Thyroid gland (tissue), 4 donors: ENCODE measurements at places on chromosomes 13 and 19. TPM values are rescaled to one million over a fixed set of nuclear protein-coding genes. Genes with fewer than 3 reads are reported as not detected.
A peak's percentile ranks its signal among the peaks of the same experiment; 100 is the strongest.

ONECUT3 gene
- total RNA-seq: not detected

DNA sequence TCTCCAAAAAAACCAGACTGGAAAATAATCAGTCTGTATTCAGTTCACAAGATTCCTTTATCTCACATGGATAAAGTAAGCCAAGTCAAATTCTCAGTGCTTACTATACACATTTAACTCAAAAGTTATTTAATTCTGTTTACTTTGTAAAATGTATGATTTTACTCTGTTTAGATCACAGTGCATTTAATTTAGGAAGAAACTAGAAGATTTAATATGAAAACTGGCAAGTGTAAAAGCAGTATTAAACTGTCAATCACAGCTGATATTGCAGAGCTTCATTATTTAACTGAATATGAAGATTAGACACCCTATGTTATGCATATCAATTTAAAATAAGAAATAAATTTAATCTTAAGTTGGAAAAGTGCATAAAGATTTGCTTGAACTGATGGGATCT is 78.0 kb downstream of the DACH1 start:
- H3K27me3 ChIP-seq: no peaks in the 10 kb centered on the region
- no peaks in the 10 kb centered on the region for H3K36me3 ChIP-seq
- no peak overlapping the region for H3K27ac ChIP-seq

GRCh38 chr13:63938851-63939250 is 2523.2 kb upstream of the PCDH20 start:
- no peaks in the 10 kb centered on the region for H3K36me3 ChIP-seq
- no peak overlapping the region for H3K4me3 ChIP-seq
- H3K4me1 ChIP-seq: peaks cover 11% of the 10 kb centered on the region
- H3K27ac ChIP-seq: no peak overlapping the region
- DNase-seq: no peak
- H3K27me3 ChIP-seq: no peaks in the 10 kb centered on the region

ZIC2 gene
- not detected for total RNA-seq

- DNase-seq: peak; percentile 85
- H3K4me3 ChIP-seq: no peak overlapping the region
- H3K36me3 ChIP-seq: no peaks in the 10 kb centered on the region
- H3K27me3 ChIP-seq: no peaks in the 10 kb centered on the region
- H3K27ac ChIP-seq: no peak overlapping the region
These were observed 31.6 kb downstream of the SYT3 start for GRCh38 chr19:50607874-50608785.

DNA sequence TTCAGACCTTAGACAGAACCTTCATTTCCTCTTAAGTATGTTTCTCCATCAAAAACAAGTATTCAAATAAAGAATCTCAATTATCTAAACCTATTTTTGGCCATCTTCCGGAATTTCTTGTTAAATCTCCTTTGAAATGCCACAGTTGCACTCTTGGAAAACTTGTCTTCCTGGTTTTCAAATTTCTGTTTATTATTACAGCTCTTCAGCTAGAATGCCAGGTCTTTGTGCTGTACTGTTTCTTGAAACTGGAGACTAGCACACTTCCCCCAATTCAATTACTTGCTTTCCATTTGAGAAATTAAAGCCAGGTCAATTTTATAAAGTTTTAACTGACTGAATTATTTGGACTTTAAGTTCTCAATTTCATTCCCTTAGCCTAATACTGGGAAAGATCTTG is 10.2 kb downstream of the KCNRG start:
- peak overlapping the region; percentile 37 for H3K27ac ChIP-seq
- H3K4me3 ChIP-seq: no peak overlapping the region
- DNase-seq: no peak
- no peaks in the 10 kb centered on the region for H3K27me3 ChIP-seq
- peaks cover 32% of the 10 kb centered on the region for H3K4me1 ChIP-seq

DNA sequence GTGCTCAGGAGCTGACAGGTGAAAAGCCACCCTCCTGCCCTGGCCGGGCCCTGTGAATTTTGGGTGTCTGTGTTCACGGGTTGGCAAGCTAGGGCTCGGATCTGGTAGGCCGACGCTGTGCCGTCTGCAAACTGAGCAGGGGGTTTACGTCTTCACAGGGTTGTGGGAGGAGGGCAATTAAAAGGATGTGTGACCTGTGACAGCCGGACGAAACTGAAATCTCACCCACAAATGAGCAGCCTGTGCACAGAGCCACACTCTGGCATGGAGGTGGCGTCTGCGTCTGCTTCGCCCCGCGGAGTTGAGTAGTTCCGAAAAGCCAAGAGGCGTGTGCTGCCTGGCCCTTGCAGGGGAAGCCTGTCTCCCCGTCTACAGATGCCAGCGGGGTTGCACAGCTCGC is 117.3 kb downstream of the KDM4B start:
- peaks cover 42% of the 10 kb centered on the region for H3K36me3 ChIP-seq
- peaks cover 7% of the 10 kb centered on the region for H3K4me1 ChIP-seq
- H3K27me3 ChIP-seq: no peaks in the 10 kb centered on the region
- no peak overlapping the region for H3K27ac ChIP-seq

DNA sequence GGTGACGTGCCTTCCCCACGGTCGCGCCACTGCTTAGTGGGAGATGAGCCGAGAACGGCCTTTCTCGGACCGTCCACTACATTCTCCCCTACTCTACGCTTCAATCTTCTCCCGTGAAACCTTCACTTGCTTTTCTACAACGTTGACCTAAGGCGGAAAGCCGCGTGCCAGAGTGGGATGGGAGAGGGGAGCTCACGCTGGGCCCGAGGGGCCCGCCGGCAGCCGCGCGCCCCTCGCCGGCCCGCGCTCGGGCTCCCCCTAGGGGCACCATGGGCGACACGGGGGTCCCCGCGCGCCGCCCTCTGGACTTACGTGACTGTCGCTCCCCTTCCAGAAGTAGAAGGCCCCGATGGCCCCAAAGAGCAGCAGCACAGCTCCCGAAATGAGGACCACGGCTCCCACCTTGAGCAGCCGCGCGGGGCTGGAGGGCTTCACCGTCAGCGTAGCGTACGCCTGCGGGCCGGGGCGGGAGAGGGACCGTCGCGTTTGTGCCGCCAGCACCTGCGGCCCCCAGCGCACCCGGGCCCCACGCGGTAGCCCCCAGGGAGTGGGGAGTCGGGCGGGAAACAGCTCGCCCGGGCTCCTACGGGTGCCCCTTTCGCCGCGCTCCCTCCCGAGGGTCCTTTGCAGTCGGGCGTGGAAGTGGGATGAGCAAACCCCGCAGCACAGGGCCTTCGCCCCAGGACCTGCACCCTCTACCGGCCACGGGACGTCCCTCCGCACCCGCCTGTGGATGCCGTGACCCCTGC is 727 bp downstream of the CNMD start:
- H3K4me3 ChIP-seq: peak overlapping the region; percentile 23
- peaks cover 22% of the 10 kb centered on the region for H3K4me1 ChIP-seq
- DNase-seq: peak; percentile 11
- H3K27ac ChIP-seq: no peak overlapping the region
- no peaks in the 10 kb centered on the region for H3K36me3 ChIP-seq
- H3K27me3 ChIP-seq: no peaks in the 10 kb centered on the region

KIRREL2 gene
- total RNA-seq: 0.20 TPM

DNA sequence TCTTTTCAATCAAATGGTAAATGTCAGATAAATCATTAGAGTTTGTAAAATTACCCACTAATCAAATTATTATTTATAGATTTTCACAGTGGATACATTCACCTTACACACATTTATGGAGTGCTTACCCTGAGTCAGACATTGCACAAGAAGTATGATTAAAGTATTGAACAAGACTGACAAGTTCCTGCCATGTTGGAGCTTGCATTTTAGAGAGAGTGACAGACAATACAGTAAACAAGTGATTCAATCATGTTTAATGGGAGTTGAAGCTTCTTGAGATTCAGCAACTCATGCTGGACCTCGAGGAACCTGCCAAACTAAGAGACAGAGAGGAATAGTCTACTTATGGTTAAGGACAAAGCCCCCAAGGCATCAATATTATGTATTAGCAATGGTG is 487.8 kb downstream of the PCDH17 start:
- no peak overlapping the region for H3K27ac ChIP-seq
- H3K4me3 ChIP-seq: no peak overlapping the region
- no peaks in the 10 kb centered on the region for H3K27me3 ChIP-seq
- no peak for DNase-seq

- H3K36me3 ChIP-seq: peaks cover 36% of the 10 kb centered on the region
- H3K4me3 ChIP-seq: no peak overlapping the region
- no peaks in the 10 kb centered on the region for H3K4me1 ChIP-seq
- H3K27ac ChIP-seq: no peak overlapping the region
These were observed 6.3 kb downstream of the PNKP start for GRCh38 chr19:49861107-49861506.

GRCh38 chr19:51086153-51086850 is 3.6 kb upstream of the KLK14 start:
- no peaks in the 10 kb centered on the region for H3K36me3 ChIP-seq
- H3K27me3 ChIP-seq: no peaks in the 10 kb centered on the region
- no peak overlapping the region for H3K27ac ChIP-seq
- no peak overlapping the region for H3K4me3 ChIP-seq
- no peaks in the 10 kb centered on the region for H3K4me1 ChIP-seq

DNA sequence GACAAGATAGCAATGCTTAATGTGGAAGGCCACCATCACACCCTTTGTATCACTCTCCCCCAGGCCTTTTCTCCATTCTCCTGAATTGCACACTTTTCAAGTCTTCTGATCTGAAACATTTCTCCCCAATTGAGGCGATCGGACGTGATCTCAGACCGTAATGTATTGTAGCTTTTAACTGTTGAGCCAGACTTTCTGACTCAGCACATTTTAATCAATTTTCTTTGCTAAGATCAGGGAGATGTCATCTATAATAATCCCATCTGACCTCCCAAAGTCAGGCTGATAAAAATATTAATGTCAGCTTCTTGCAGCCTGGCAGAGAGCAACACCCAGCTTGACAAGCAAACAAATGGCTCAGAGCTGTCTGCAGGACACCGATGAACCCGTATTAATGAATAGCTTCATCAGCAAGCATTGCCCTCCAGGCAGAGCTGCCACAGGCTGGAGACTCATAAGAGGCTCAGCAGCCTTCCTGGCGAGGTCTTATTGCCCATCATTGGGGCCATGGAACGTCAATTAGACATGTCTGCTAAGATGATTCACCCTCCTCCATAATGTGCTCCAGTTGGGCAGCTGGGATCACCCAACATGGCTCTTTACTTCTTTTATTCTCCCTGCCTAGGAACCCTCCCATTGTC is 60.2 kb upstream of the UQCRFS1 start:
- no peaks in the 10 kb centered on the region for H3K27me3 ChIP-seq

GRCh38 chr13:71399631-71400215 is 467.3 kb downstream of the DACH1 start:
- no peak overlapping the region for H3K27ac ChIP-seq
- H3K27me3 ChIP-seq: no peaks in the 10 kb centered on the region
- DNase-seq: no peak
- H3K4me1 ChIP-seq: no peaks in the 10 kb centered on the region
- H3K36me3 ChIP-seq: no peaks in the 10 kb centered on the region

DNA sequence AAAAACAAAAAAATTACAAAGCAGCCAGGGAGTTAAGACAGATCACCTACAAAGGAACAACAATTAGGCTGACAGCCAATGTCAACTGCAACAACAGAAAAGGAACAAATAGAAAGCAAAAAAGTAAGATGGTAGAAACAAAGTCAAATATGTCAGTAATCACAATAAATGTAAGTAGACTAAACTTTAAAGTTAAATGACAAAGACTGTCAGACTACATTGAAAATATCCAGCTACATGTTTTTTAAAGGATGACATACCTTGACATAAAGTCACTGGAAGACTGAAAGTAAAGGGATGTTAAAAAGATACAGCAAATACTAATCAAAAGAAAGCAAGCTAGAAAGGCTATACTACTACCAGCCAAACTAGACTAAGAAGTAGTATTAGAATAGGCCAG is 14.9 kb downstream of the TMEM161A start:
- DNase-seq: no peak
- no peak overlapping the region for H3K27ac ChIP-seq
- H3K4me1 ChIP-seq: no peaks in the 10 kb centered on the region
- no peaks in the 10 kb centered on the region for H3K27me3 ChIP-seq
- no peak overlapping the region for H3K4me3 ChIP-seq
- H3K36me3 ChIP-seq: peaks cover 7% of the 10 kb centered on the region

- no peaks in the 10 kb centered on the region for H3K27me3 ChIP-seq
- peaks cover 9% of the 10 kb centered on the region for H3K4me1 ChIP-seq
- peak overlapping the region; percentile 28 for H3K27ac ChIP-seq
- no peaks in the 10 kb centered on the region for H3K36me3 ChIP-seq
- H3K4me3 ChIP-seq: no peak overlapping the region
These were observed 46.6 kb upstream of the UBAC2 start for GRCh38 chr13:99154064-99154463.

THSD8 gene
- total RNA-seq: 0.67 TPM

LRRC4B gene
- total RNA-seq: 2.3 TPM

- H3K4me1 ChIP-seq: no peaks in the 10 kb centered on the region
- H3K4me3 ChIP-seq: no peak overlapping the region
- DNase-seq: no peak
- no peaks in the 10 kb centered on the region for H3K36me3 ChIP-seq
These were observed 507.0 kb downstream of the DACH1 start for GRCh38 chr13:71360041-71360440.

DNM2 gene
- 131 TPM for total RNA-seq

ZSCAN4 gene
- total RNA-seq: 1.1 TPM

- H3K4me3 ChIP-seq: no peak overlapping the region
- H3K4me1 ChIP-seq: peaks cover 14% of the 10 kb centered on the region
- DNase-seq: no peak
- no peak overlapping the region for H3K27ac ChIP-seq
These were observed 7.6 kb downstream of the POU4F1 start for GRCh38 chr13:78595495-78596398.

GRCh38 chr19:45391346-45391745 is 13.5 kb downstream of the PPP1R13L start:
- H3K4me1 ChIP-seq: no peaks in the 10 kb centered on the region
- H3K4me3 ChIP-seq: no peak overlapping the region

ARHGAP45 gene
- 19.8 TPM for total RNA-seq

SYCN gene
- total RNA-seq: not detected

DNA sequence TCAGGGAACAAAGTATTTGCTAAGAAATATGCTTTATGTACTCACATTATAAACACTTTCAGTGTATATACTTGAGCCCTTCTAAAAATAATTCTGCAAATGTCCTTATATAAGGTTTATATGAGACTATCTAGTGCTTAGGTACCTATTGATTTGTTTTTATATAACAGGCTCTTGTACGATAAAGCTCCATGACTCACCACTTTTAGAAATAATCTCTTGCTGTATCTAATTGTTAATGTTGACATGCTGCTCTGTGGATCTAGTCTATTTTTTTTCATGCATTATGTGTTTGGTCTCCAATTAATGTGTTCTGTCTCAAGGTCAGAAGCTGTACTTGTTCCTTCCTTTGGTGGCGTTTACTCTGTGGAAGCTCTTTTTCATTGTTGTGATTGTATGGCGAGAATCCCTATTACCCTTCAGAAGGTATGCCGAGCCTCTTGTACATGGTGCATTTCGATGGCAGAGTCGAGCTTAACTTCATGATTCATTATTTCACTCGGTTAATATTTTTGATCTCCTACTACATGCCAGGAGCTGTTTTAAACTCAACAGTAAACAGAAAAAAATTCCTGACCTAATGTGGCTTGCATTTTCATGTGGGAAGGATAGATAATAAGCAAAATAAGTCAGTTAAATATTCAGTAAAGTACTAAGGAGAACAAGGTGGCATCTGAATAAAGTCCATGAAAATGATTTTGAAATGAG is 361.6 kb downstream of the COG6 start:
- H3K36me3 ChIP-seq: no peaks in the 10 kb centered on the region
- H3K27ac ChIP-seq: no peak overlapping the region
- no peaks in the 10 kb centered on the region for H3K27me3 ChIP-seq
- peaks cover 6% of the 10 kb centered on the region for H3K4me1 ChIP-seq
- no peak overlapping the region for H3K4me3 ChIP-seq
